ENCODE measurements at places on chromosomes 2 and 18. TPM values are rescaled to one million over a fixed set of nuclear protein-coding genes. Genes with fewer than 3 reads are reported as not detected.

The BUB1 gene
- 66.4 TPM for total RNA-seq

The EPB41L5 gene
- total RNA-seq = 15.1 TPM

The EPG5 gene
- 20.6 TPM for total RNA-seq

The PRKAG3 gene
- total RNA-seq = not detected

The SFT2D3 gene
- 4.4 TPM for total RNA-seq

The NOSTRIN gene
- not detected for total RNA-seq

The HNMT gene
- 13.4 TPM for total RNA-seq

The ESCO1 gene
- 9.1 TPM for total RNA-seq

The PROKR1 gene
- total RNA-seq = not detected

The CHRNA1 gene
- 11.3 TPM for total RNA-seq

The KCNS3 gene
- total RNA-seq = 2.4 TPM

The MOGAT1 gene
- total RNA-seq = not detected

The LOXL3 gene
- 0.95 TPM for total RNA-seq

The MORN2 gene
- total RNA-seq = 15.0 TPM

The PROC gene
- not detected for total RNA-seq

The RAD51AP2 gene
- total RNA-seq = not detected

The PLGLB2 gene
- 2.1 TPM for total RNA-seq

The STARD7 gene
- 132 TPM for total RNA-seq

The CD8B gene
- total RNA-seq = not detected

The CD302 gene
- 10.6 TPM for total RNA-seq

The AQP12B gene
- not detected for total RNA-seq

The PSMA8 gene
- total RNA-seq = not detected

The MC5R gene
- not detected for total RNA-seq

The CCDC93 gene
- 35.1 TPM for total RNA-seq

The SLC16A14 gene
- 0.22 TPM for total RNA-seq

The NPHP1 gene
- total RNA-seq = 6.1 TPM

The GCA gene
- total RNA-seq = 10.7 TPM

The DSC2 gene
- total RNA-seq = not detected

The SRD5A2 gene
- total RNA-seq = not detected

The CFC1 gene
- not detected for total RNA-seq

The MAP4K3 gene
- total RNA-seq = 46.2 TPM

The TEKT4 gene
- total RNA-seq = not detected

The RTP5 gene
- not detected for total RNA-seq

The ASXL3 gene
- 1.7 TPM for total RNA-seq

The CGREF1 gene
- 4.0 TPM for total RNA-seq

The SMAD7 gene
- total RNA-seq = 4.6 TPM

The LRATD1 gene
- not detected for total RNA-seq

The CXCR1 gene
- total RNA-seq = not detected

The SPDYA gene
- 0.92 TPM for total RNA-seq

The COL6A3 gene
- total RNA-seq = not detected

The ICOS gene
- total RNA-seq = not detected

The RTKN gene
- 20.0 TPM for total RNA-seq

The SGPP2 gene
- not detected for total RNA-seq

The ANKAR gene
- 4.3 TPM for total RNA-seq

The SPRED2 gene
- 7.8 TPM for total RNA-seq

The SLC14A1 gene
- total RNA-seq = not detected

All from endothelial cell of umbilical vein (primary cell).